ENCODE measurements at places on chromosomes 7 and 10.

DNA sequence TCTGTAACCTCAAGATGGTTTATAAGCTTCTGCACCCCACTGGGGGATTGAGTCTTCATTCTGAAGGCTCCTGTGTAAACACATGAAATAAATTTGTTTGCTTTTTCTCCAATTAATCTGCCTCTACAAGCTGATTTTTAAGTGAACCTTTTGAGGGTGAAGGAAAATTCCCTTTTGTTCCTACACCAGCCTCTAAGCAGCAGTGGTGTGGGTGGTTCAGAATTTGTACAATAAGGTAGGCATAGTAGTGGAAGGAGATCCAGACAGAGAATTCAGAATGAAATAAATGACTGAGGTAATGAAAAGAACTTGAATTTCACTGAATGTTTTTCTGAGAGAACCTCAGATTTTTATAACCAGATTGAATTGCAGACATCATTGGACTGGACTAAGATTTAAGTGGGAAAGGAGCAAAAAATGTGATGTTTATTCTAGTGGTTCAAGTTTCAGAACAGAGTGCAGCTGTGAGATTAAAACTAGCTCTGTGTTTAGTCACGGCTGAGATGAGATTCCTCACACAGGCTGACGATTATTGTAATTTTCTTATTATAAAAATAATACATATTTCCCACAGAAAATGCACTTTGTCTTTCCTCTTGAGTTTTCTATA, 1162.2 kb downstream of the TYW1 start:
- DNase-seq = no peak

GRCh38 chr7:123398921-123399320, 135.5 kb downstream of the IQUB start:
- DNase-seq = no peak

GRCh38 chr7:42686594-42687156, 225.2 kb downstream of the C7orf25 start:
- no peak for DNase-seq

DNA sequence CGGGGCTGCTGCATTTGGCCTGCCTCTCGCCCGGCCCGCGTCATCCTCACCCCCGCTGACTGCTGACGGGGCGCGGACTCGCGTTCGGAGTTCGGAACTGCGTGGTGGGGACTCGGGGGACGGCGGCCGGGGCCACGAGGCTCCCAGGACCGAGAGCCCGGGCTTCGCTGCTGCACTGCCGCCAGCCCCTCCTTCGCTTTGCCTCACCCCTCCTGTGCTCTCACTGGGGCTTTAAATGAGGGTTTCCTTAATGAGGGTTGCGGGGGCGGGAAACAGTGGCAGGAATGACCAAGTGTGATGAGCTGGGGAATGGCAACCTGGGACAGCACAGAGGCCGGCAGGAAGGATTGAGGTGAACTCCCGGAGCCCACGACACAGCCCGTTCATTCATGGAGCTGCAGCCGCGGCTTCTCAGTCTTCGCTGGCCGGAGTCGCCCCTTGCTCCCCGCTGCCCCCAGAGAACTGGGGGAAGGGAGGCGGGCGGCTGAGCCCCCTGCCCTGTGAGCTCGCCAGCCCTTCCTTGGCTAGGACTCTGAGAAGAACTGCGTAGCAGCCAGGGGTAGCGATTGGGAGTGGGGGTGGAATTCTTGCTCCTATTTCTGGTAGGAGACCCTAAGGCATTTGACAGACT, 1.5 kb upstream of the LRRC4 start:
- DNase-seq = no peak

GRCh38 chr7:42192851-42193461, 44.1 kb downstream of the GLI3 start:
- DNase-seq = no peak

Data from stimulated activated CD4-positive, alpha-beta T cell treated with anti-CD3 and anti-CD28 coated beads, Interleukin-2, amount 100 ng/mL, for 48 hours (primary cell).